Prostate gland (tissue), 2 donors: ENCODE measurements at places on chromosomes 11 and 22.
A peak's percentile ranks its signal among the peaks of the same experiment; 100 is the strongest.

DNA sequence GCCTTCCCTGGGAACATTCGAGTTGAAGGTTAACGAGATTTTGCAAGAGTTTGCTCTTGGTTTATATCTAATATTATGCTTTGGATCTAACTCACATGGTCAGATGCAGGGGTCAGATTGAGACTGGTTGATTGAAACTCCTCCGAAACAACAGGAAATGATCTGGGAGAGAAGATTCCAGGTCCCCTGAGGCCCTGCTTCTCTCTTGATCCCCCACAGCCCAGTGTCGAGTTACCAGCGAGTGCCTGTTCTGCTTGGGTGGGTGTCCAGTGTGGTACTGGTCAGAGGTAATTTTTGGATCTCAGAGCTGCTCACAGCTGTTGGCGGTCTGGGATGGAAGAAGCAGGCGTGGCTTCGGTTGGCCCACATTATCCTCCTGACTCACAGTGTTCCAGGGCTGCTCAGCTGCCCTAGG is 9.2 kb downstream of the FBLN1 start:
- no peak for DNase-seq

DNA sequence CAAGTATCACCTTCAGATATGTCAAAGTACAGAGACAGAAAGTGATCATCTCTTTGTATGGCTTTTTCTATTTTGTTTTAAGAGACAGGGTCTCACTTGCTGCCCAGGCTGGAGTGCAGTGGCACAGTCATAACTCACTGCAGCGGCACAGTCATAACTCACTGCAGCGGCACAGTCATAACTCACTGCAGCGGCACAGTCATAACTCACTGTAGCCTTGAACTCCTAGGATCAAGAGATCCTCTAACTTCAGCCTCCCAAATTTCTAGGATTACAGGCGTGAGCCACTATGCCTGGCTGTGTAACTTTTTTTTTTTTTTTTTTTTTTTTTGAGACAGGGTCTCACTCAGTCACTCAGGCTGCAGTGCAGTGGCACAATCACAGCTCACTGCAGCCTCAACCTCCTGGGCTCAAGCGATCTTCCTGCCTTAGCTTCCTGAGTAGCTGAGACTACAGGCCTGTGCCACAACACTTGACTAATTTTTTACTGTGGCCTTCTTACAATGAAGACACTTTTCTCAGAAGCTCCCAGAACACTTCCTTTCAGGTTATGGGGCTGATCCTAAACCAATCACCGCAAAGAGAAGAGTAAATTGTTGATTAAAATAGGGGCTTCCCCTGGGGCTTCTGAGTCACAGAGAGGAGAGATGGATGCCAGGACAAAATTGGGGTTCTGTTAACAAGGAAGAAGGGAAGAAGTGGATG is 9.0 kb upstream of the HIKESHI start:
- DNase-seq: no peak

- peak; percentile 74 for DNase-seq
Observed at GRCh38 chr22:44085743-44086270, 61.7 kb downstream of the PARVB start.

DNA sequence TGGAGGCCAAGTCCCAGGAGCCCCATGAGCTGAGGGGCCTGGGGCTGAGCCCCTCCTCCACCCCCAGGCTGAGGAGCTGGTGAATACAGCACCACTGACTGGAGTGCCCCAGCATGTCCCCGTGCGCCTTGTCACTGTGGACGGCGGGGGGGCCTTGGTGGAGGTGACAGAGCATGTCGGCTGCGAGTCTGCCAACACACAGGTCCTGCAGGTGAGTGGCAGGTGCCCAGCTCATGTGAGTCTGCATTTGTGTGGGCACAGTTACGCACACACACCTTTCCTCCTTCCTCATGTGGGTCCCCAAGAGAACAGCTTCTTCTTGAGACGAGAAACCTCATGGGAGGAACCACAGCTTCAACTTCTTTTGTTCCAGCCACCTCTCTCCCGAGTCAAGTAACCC is 7.7 kb downstream of the TMEM132A start:
- no peak for DNase-seq

GRCh38 chr22:42360348-42360747 is 71.9 kb downstream of the NFAM1 start:
- peak; percentile 35 for DNase-seq

GRCh38 chr11:328012-328411 is 7.4 kb upstream of the IFITM3 start:
- DNase-seq: no peak

DNA sequence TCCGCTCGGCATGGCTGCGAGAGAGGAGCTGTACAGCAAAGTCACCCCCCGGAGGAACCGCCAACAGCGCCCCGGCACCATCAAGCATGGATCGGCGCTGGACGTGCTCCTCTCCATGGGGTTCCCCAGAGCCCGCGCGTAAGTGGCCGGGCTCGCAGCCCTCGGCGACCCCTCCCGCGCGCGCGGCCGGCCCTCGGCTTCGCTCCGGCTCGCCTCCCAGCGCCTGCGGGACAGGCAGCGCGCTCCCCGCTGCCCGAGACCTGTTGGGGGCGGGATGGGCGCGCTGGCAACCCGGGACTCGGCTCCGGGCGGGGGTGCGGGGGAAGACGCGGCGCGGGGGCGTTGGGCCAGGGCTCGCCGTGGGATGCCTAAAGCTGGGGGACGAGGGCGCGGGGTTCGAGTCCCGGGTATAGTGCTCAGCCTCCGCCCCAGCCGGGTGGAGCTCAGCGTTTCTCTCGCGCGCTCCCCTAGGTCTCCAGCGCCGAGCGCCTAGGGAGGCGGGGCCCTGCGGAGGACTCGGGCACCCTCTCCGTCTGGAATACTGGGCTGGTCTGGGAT is 630 bp downstream of the UBASH3B start:
- DNase-seq: peak; percentile 26

DNA sequence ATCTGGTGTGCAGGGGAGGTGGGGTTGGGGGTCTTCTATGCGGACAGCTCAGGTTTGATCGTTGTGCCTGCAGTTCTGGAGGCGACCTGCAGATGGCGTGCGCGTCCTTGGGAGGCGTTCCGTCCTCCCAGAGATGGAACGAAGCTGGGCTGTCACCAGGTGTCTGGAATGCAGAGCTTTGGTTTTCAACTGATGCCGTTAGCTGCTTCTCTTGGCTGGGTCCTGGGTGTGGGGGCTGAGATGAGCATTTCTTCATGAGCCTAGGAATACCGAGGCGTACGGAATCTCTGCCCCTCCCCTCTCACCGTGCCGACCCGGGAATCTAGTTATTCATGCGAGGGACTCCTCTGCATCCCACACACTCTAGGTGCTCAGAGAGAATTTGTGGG is 98.6 kb downstream of the CEP164 start:
- DNase-seq: peak; percentile 35

DNA sequence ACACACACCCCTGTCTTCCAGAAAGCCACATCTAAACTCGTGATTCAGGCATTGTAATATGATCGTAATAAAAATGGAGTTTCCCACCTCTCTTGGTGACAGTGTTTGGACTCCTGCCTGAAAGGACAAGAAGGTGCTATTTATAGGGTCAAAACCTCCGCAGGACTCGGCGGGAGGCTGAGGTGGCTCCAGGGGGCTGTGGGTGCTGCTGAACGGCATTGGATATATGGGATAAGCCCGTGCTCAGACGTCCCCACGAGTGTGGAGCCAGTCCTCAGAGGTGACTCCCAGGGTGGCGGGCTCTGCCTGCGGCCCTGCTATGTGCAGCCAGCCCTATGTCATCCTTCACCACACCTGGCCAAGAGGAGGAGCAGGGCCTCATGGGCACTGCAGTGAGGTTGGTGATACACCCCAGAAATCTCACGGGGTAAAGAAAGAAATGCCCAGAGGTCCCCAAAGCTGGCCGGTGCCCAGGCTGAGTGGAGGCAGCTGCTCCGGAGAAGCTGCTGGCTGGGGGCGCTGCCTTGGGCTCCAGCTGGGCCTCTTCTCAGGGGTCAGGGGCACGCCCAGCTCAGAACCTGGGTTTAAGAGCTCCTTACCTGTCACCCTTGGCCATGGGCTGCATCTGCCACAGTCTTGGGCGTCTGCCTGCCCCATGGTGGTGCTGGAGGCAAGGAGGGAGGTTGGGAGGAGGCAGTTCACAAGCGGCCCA is 5.1 kb upstream of the OSBPL5 start:
- DNase-seq: no peak

GRCh38 chr11:19674836-19675235 is 37.8 kb upstream of the NAV2 start:
- no peak for DNase-seq

DNA sequence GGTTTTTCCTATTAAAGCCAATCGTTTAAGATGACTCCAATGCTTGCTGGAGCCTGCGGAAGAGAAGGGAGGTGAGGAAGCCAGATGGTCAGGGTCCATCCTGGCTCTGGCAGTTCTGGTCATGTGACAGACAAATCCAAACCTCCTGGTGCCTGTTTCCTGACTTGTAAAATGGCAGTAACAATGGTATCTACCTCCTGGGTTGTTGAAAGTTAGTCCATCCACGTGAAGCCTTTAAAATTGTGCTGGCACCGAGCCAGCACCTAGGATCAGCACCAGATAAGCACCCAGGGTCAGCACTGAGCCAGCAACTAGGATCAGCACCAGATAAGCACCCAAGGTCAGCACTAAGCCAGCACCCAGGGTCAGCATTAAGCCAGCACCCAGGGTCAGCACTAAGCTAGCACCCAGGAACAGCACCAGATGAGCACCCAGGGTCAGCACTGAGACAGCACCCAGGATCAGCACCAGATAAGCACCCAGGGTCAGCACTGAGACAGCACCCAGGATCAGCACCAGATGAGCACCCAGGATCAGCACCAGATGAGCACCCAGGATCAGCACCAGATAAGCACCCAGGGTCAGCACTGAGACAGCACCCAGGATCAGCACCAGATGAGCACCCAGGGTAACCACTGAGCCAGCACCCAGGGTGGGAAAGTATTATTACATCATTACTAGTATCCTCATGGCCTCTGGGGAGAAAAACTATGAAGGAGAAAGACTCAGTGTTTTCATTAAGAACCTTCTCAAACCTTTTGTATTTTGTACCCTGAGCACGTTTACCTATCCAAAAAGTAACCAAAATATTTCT is 17.2 kb downstream of the KIAA0930 start:
- DNase-seq: no peak

DNA sequence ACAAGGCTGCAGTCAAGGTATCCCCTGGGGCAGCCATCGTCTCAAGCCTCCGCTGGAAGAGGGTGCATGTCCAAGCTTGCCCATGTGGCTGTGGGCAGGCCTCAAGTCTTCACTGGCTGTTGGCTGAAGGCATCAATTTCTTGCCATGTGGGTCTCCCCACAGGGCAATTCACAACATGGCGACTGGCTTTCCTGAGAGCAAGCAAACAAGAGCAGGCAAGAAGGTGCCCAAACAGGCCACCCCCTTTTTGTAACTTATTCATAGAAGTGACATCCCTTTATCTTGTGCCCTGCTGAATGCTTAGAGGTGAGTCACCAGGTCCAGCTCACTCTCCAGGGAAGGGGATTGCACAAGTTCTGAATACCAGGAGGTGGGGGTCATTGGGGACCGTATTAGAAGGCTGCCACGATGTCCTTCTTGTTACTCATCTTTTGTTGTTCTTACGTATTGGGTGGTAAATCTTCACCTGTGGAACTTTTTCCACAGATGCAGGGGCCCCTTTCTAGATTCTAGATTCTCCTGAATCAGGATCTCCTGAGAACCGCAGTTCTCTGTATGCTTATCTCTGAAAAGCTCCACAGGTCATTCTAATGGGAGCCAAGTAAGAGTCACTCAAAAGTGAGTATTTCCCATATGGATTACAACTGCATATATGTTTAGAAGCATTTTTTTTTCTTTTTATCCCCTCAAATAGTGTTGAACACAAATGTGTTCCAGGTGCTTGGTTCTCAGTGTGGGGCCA is 44.2 kb upstream of the MICAL2 start:
- peak; percentile 79 for DNase-seq

- DNase-seq: peak; percentile 53
Observed at GRCh38 chr11:74325649-74326645, 14.5 kb upstream of the P4HA3 start.

DNA sequence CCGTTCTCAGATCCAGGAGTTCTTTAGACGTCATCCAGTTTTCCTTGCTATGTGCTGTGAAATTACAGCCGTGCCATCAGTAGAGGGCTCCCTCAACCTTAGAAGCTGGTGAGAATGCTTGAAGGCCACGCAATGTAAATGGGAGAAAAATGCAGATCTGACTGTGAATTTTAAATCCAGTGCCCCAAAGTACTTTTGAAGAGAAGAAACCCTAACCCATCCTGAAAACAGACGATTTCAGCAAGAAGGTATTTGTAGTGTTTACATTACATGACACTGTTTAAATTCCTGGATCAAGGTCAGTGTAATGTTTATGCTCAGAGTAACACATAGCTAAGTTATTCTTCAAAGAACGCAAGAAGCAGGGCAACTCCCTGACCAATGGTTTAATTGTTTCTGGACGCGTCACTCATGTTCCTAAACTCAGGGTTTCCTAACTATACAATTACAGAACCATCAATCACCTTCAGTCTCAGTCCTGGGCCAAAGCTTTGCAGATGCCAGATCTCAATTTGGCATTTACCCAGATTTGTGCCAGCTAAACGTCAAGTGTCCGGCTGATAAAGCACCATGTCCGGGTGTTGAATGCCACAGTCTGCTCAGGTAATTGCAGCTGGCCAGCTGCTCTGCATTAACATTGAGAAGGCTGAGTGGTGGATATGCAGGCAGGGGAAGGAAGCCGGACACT is 38.2 kb downstream of the ADAMTS8 start:
- no peak for DNase-seq

GRCh38 chr11:1041149-1041467 is 4.6 kb upstream of the MUC6 start:
- DNase-seq: no peak

GRCh38 chr22:30868663-30869385 is 99.8 kb downstream of the MORC2 start:
- DNase-seq: no peak

DNA sequence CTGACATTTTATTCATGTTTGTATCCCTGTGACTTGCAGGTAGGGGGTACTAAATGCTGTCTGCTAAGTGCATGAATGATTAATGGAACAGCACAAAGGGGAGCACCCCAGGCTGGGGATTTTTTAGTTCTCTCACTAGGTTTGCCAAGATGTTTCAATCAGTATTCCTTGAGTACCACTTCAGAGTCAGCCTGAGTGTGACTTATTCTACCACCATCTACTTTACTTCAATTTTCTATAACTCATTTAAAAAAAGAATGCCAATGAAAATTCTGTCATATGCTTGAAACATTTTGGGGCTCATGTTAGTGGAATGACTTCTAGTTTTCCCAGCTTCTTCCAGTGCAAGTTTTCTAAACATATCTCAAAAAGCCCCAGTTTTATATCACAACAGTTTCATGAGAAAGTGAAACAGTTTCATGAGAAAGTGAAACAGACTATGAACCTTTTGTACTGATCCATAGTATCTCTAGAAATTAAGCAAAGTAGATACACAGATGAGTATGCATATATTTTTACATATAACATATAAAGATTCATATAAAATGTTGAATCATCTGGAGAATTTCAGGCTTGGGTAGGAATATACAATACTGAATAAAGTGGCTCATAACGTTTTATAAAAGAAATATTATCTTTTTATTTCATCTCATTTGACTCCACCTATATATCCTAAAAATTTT is 252.4 kb downstream of the GRM5 start:
- DNase-seq: no peak
